ENCODE measurements at places on chromosomes 13 and 19.

DNA sequence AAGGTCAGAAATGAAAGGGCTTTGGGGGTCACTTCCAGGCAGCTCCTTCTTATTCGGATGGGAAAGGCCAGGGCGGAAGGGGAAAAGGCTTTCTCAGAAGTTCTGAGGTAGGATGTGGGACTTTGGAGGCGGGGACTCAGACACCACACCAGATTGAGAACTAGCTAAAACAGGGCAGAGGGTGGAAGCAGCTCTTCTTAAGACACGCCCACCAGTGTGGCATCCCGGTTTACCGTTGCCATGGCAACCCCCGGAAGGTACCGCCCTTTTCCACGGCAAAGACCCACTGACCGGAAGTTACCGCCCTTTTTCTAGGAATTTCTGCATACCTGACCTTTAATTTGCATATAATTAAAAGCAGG, 3.8 kb upstream of the LILRA5 start:
- DNase-seq, result no peak

- no peak for DNase-seq
These were observed 257.3 kb upstream of the MAB21L1 start for GRCh38 chr13:35733827-35734226.

- DNase-seq, result no peak
These were observed 65.8 kb downstream of the ZNF257 start for GRCh38 chr19:22118132-22118531.

DNA sequence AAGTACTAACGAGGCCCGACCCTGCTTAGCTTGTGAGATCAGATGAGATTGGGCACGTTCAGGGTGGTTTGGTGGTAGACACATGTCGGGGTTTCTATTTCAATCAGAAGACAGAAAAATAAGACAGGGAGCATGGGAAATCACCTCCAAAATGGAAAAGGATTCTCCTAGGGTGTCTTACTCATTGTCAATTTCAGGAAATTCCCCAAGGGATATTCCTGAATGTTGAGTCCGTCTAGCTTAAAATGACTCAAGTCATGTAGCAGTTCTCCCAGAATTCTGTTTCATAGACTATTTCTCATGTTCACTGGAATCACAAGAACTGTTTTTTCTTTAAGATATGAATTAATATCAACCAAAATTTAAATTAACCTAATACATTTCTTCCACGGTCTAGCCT, 380.1 kb downstream of the EFNB2 start:
- no peak for DNase-seq

- no peak for DNase-seq
These were observed 133.0 kb upstream of the FRY start for GRCh38 chr13:31898378-31899071.

DNA sequence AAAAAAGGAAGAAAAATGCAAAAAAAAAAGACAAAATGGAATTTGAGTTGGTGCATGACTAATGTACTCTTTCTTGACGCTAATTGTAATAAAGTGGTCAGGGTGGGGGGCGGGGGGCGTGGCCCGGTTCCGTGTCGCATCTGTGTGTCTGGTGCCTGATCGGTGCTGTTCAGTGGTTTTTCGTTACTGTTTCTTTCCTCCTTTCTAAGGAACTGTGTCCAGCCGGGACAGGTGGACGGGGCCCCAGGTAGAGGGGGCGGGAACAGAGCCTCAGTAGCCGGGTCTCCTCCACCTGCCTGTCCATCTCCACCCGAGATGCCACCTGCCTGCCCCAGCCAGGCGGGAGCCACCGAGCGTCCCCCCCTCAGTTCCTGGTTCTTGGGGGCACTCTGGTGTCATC, 26.3 kb downstream of the ONECUT3 start:
- no peak for DNase-seq

DNA sequence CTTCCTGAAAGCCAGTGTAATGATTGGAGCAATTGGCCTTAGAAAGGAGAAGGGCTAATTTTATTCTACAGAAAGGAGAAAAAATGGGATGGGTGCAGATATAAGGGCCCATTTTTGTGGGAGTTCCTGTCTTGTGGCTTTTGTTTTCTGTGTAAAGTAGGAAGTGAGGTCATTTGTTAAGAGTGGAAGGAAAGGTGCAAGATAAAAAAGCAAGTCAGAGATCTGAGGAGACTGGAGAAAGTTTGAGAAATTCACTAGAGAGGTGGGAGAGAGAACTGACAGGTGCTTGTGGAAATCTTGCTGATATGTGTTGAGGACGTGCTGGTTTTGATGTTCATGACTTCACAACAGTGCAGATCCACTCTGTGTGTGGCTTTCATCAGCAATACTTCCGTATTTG, 349.4 kb downstream of the DLEU7 start:
- DNase-seq, result no peak

GRCh38 chr19:35085947-35086346, 29.7 kb upstream of the FXYD3 start:
- no peak for DNase-seq

DNA sequence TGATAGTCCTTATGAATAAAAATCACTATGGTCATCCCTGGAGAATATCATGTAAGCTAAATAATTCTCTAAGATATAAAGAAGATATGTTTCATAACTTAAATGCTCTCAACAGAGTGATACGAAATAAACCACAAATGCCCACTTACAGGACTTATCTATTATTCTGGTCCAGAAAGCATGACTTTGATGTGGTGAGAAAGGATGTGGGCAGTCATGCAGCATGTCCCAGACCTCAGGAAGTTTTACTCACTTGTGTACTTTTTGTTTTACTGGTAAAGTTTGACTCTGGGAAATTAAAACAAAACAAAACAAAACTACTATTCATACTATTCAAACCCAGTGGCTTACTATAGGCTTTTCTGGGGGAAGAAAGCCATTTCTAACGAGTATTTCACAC, 483.2 kb upstream of the SLITRK6 start:
- DNase-seq, result no peak

DNA sequence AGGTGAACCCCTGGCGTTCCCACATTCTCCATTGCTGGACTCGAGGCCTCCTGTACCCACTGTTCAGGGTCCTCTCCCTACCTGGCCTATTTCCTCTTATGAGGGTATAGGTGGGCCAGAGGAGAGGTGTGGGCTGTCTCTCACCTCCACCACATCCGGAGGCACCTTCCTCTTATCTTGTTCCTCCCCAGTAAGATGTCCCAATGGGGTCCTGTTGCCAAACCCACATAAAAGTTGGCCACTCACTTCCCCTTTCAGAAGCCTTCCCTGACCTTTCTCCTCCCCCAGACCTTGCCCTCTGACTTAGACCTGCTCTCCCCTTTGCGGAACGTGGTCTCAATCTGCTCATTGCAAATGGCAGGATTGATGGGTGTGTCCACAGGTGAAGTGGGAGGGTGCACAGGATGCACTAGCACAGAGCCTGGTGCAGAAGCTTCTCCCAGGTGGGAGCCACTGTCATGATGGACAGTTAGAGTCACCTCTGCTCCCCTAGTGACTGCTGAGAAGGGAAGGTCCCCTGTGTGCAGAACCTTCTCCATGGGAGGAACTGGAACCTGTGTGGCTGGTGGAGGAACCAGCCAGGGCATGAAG, 1.3 kb downstream of the CYP4F3 start:
- no peak for DNase-seq

DNA sequence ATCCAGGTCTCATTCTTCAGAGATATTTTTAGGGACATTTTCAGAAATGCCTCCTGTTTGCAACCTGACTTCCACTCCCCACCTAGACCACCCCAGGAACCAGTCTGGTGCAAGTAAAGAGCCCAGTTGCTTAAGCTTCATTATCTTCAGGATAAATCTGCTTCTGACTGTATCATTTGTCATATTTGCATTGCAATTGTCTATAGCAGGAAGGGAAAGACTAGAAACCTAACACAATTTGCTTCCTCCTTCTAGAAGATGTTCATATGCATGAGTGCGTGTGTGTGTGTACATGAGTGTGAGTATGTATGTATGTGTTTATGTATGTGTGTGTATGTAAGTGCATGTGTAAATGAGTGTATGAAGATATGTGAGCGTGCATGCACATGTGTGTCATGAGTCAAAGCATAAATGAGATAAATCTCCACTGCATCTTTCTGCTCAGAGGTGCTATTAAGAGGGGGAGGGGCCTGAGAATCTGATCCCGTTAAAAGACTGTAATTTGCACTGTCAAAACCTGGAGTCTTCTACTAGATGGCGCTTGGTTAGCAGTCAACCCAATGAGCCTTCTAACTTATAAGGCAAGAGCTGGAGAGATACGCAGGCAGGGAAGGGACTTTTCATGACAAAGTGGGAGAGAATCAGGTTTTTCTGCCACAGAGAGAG, 178.8 kb upstream of the KL start:
- DNase-seq, result no peak

- no peak for DNase-seq
These were observed 912 bp upstream of the TUBA3C start for GRCh38 chr13:19182536-19182935.

DNA sequence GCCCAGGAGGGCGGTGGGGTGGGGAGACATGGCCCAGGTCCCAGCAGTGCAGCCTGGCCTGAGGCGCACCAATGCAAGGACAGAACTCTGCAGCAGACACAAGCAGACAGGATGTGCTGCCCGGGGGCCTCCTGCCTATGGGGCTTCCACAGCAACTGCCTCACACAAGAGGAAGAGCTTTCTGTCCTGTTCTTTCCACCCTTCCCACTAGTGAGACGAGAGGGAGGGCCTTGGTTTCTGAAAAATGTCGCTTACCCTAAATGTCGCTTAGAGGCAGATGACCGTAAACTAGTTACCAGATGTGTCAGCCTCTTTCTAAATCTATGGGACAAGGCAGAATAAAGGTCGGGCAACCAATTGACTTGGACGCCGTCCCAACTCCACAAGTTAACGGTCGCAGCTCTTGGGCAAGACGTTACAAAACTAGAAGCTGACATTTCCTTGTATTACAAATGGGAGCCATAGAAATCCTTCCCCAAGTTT, at the start of gene LAIR1:
Gene LAIR1, minus strand, starts transcription at position 157 of the 483 bp plus-strand sequence. Its CDS starts 127 bp downstream, at position 30.
- peak; percentile 28 for DNase-seq

DNA sequence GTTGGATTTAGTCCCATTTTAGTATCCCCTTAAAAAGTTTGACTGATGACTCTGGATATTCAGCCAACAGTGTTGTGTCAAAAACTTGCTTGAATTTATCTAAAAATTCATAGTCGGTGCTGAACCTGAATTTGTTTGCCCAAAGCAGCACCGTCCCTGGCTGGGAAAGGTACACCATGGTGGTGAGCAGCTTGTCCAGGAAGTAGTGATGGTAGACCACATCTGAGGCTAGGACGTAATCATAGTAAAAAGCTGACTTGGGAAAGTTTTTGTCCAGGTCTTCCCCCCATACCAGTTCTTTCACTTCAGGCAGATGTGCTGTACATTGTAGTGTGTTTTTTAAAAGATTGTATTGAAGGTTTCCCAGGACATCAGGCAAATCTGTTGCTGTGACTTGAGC, 8.8 kb downstream of the METTL21C start:
- DNase-seq, result no peak

DNA sequence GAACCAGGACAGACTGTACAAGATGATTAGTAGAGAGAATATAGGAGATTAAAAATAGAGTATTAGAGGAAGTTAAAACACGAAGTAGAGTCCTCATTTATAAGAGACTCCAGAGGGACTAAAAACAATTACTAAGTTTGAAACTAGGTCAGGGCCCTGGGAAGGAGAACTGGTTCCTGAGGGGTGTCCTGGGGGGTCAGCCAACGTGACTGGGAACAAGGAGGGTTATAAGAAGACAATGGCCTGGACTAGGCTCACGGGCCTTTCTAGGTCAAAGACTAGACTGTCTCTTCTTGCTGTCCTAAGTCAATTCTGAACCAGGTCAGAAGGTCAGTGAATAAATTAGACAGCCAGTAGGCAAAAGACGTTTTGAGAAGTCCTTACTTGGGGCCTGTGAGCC, 165.3 kb downstream of the IER2 start:
- DNase-seq, result no peak

DNA sequence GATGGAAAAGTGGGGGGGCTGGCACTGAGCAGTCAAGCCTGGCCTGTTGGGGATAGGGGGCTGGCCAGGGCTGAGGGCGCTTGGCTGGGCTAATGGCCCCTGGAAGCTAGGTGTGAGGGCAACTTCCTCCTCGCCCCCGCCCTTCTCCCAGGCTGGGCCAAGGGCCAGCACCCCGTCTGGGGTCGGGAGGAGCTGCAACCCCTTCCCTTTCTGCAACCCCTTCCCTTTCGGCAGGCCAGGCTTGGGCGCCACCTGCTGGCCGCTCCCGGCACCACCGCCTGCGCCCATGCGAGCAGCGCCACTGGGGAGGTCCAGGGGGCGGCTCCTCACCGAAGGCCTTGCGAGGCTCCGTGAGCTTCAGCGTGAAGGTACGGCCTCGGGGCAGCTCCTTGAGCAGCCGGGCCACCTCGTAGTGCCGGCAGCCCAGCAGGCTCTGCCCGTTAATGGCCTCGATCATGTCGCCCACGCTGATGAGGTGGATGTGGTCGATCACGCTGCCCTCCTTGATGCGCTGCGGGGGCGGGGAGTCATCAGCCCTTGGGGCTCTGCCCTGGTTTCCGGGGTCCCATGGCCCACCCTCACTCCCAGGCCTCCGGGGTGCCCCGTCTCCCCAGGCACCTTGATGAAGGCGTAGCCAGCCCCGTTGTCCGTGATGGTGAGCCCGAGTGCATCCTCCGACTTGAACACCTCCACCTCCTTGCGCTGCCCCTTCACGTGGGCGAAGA, 5.0 kb upstream of the PTGER1 start:
- peak; percentile 49 for DNase-seq

GRCh38 chr19:49684251-49684982, 5.0 kb upstream of the ADM5 start:
- no peak for DNase-seq

DNA sequence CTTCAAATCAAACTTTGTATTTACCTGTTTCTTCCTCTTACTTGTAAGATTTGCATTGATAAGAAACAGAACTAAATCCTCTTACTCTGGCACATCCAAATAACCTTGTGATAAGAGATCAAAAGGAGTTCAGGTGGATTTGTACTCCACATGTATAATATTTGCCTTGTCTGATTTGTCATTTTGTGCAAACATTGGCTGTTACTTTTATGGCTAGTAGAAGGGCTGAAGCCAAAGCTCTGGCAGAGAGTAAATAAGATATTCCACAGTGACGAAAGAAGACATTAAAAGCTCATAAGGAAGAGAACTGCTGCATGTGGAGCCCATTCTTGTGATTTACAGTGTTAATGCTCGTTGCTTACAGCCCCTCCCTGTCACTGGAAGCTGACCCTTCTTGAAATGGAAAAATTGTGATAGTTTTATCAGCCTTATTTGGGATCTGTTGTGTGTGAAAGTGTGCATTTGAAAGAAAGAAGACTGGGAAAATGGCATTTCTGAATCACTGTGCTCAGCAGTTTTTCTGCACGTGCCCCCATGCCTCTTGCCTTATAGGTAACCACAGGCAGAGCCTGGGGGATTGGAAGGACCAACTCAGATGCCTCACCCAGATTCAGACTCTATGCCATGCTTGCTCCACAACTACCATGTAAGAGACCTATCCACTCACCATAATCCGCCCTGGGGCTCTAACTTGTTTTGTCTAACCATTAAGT, 68.2 kb downstream of the OXGR1 start:
- DNase-seq, result no peak

DNA sequence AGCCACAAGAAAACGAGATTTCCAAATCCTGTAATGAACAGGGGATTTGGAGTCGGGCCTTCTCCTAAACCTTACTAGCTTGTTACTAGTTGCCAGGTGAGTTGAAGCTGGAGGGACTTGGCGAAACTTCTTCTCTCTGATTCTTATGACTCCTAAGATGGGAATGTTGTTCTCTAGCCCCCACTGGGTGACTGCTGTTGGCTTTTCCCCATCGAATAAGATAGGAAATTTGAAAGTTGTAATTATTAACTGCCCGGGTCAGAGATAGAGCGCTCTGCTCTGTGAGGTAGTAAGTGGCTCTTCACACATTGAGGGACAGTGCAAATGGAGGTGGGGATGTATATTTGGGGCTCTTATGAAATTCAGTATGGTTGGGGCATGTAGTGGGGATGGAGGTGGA, 111.2 kb upstream of the MBNL2 start:
- DNase-seq, result no peak

Data from stimulated activated CD4-positive, alpha-beta T cell treated with anti-CD3 and anti-CD28 coated beads, TNF-alpha, amount 100 ng/mL, for 4 hours (primary cell).